Activated CD4-positive, CD25-positive, alpha-beta regulatory T cell (primary cell): ENCODE measurements at places on chromosomes 2 and 18.
A peak's percentile ranks its signal among the peaks of the same experiment; 100 is the strongest.

- no peak for DNase-seq
Observed at GRCh38 chr2:68837861-68838341, 33.3 kb downstream of the BMP10 start.

GRCh38 chr2:54081574-54081973 is 33.8 kb upstream of the ACYP2 start:
- peak; percentile 26 for DNase-seq

GRCh38 chr2:22521620-22522019 is 863.4 kb upstream of the KLHL29 start:
- no peak for DNase-seq

DNA sequence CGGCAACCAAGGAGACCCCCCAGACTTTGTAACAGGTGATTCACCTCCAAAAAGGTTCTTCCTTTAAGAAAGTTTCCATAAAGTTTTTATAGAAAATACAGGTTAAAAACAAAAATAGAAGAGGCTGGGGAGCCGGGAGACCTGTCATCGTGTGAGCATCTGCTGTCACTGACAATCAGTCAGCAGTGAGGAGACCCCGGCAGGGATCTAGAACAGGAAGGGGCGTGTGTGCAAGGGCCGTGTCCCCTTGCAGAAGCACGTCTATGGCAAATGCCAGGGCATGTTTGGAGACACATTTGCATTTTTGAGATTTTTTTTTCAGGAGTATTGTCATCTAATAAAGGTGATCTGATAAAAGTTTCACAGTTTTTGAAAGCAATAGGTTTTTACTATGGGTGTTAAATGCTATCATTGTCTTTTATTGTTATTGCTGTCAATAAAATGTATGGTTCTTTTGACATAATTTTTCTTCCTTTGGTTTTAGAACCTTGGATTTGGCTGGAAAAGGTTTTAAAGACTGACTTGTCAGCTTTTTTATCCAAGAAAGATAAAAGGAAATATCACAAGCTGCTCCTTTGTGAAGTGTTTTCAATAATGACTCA is 52.1 kb downstream of the MTCL1 start:
- no peak for DNase-seq

DNA sequence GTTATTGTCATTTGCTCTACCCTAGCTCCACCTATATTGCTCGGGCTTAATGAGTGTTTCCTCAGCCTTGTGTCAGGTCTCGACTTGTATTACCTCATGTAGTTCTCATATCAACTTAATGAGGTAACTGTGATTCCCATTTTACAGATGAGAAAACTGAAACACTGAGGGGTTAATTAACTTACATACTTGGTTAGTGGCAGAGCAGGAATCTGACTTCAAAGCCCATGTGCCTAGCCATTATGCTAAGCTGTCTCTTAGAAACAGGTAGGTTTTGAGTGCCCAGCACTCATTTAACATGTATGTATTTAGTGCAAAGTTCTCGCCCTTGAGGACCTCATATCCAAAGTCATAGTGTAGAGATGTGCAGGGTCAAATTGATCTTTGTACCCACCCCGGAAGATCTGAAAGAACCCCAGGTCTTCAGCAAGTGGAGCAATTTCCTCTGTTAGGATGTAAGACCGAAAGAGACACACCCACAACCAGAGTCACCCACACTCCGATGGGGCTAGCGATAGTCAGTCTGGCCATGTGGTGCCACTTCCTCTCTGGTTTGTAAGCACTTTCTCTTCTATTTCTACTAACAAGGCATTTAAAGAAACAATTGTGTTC is 121.0 kb upstream of the SLC39A10 start:
- DNase-seq: no peak

- DNase-seq: no peak
Observed at GRCh38 chr18:37408676-37409265, 156.8 kb downstream of the CELF4 start.

DNA sequence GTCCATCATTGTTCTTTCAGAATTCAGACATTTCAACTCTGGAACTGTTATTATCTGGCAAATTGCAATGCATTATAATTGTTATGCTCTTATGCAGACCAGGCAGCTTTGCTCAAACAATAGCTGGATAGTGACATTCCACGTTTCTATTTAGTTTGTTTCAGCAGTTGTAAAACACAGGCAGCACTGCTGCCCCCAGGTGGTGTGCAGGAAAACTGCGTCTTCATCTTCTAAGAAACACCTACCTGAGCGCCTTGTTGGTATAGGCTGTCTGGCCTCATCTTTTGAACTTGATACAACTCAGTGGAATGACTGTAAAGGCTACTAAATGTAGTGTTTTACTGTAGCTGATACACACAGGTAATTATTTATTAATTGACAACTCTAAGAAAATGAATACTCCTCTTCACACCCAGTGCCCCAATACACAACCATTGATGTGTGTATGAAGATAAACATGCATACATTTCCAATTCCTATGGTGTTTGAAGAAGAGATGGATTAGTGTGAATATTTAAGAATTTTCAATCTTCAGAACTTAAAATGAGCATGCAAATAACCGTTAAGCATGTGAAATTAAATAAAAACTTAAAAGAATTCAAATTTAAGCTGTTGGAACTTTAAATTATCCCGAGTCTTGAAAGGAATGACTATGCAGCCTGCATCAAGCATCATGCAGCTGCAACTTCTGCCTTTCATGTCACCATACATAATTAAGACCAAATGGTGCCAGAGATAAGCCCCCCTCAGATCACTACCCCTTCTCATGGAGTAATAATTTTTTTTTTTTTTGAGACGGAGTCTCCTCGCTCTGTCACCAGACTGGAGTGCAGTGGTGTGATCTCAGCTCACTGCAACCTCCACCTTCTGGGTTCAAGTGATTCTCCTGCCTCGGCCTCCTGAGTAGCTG is 85.6 kb downstream of the CD8B2 start:
- no peak for DNase-seq

DNA sequence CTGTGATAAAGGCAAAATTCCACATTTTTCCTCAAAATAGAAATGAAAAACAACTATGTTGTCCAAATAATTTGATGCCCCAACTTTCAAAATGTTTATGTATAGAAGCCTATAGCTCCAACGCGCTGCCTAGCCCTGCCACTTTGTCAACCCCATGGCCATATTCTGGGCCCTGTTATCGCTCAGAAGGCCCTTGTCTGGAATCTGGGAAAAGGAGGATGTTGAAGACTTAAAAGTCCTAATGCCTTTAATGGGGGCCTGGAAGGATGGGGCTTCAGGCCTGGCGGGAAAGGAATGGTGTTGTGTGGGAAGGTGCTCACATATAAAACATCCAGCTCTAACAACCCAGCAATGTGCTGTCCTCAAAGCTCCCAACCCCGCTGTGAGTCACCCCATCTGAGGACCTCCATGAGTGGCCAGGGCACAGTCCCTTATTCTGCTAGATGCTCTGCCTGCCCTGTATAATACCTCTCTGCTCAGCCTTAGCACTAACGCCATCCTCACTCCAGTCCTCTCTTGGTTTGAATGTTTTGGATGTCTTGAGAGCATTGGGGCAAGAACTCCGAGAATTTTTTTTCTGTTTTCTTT is 86.0 kb downstream of the ACSL3 start:
- no peak for DNase-seq

- DNase-seq: no peak
Observed at GRCh38 chr2:47264143-47264542, 109.0 kb upstream of the STPG4 start.

- DNase-seq: no peak
Observed at GRCh38 chr2:232260075-232260474, 118.5 kb upstream of the ALPP start.

- no peak for DNase-seq
Observed at GRCh38 chr2:180846756-180847472, 133.5 kb upstream of the UBE2E3 start.

GRCh38 chr2:160501370-160501769 is 7.8 kb upstream of the RBMS1 start:
- no peak for DNase-seq

DNA sequence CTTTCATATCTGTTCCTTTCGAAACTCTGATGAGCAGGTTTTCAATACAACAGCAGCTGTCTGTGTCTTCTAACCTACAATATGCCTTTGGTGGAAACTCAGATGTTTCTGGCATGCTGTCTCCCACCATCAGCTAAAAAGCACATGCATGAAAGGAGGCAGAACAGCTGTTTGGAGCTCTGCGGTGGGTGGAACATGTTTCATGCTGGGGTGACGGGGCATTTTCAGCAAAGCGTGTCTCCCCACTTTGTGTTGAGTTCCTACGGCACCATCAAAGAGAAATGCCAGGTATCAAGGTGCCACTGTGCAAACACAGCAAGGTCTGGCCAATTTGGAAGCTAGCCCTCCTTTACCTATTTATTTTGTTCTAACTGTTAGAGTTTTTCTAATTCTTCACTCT is 290.1 kb downstream of the CLIP4 start:
- DNase-seq: no peak

DNA sequence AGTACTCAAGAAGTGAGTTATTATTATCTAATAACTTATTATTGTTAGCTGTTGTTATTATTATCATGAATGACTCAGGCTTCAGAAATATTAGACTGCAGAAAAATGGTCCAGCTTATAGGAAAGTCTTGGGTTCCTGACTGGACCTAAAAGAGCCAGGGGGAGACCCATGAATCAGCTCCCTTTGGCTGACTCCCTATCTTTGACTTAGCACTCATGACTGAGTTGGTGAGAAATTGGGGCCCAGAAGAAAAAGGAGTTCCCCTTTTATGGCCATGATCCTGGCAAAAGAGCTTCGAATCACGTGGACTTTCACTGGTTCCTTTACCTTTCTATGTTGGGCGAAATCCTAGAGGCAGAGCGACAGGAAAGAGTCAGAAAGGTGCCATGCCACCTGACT is 145.8 kb downstream of the MYO3B start:
- no peak for DNase-seq

DNA sequence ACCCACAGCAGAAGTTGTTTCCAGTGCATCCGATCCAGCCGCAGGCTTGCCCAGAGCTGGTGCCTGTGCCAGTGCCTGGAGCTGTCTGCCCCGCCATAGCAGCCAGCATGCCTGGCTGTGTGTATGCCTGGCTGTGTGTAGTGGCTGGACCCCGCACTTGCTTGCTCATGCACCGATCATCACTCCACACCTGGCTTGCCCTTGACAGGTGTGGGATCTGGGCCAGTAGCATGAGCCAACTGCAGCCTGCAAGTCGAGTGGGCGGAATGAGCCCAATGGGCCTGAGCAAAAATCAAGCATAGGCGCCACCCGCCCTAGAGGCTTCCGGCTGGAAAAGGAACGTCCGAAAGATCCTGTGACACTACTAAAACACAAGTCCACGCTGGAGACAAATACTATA is 74.5 kb downstream of the EPB41L3 start:
- DNase-seq: no peak

DNA sequence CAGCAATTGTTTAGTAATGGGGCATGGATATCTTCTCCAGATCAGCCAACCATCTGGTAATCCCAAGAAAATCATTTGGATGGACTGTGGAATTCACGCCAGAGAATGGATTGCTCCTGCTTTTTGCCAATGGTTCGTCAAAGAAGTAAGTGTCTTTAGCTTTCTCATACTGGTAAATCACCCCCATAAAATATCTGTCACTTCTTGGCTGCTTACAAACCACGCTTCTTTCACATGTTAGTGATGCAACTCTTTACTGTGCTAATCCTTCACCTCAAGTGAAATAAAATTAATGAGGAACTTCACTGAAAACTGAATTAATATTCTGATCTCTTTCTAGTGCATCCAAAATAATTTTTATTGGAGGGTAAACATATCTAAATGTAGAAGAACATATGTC is 18.9 kb downstream of the CPO start:
- DNase-seq: no peak

DNA sequence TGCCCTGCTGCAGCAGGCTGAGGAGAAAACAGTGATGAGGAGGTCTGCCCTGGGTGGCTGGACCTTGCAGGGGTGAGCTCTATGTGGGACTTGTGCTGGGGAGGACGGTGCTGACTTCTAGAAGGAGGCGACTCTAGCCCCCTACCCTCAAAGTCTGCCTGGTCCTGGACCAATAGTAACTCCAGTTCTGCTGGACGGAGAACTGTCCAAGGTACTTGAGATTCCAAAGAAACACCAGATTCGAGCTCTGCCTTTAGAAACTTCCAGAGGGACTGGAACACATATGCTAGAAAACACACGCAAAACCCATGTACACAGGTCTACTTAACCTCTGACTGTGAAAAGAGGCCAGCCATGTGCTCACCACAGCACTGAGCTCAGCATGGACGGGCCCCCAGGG is 260.6 kb downstream of the TWIST2 start:
- DNase-seq: no peak

GRCh38 chr2:119476301-119477112 is 44.9 kb downstream of the TMEM37 start:
- DNase-seq: no peak

DNA sequence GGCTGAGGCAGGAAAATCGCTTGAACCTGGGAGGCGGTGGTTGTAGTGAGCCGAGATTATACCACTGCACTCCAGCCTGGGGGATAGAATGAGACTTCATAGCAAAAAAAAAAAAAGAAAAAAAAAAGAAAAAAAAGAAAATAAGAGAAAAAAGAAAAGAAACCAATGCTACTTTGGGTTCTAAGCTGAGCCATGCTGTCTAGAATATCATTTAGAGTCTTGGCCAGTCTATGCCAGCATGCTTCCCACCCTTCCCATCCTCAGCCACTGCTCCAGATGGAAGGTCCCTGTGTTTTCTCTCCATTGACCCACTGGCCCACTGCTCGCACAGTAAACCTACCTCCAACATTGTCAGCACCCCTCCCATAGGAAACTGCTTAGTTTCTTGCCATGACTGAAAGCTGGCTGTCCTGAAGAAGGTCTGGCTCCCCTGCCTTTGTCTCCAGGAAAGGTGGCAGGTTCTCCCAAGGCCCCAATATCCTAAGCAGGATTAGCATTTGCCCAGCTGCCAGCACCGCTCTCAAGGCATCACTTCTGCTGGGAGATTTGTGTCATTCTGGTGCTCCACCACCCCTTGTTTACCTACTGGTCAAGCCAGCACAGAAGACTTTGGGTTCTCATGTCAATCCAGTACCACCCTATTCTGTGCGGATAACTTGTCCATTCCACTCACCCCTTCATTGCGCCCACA is 47.3 kb upstream of the PAPOLG start:
- no peak for DNase-seq

DNA sequence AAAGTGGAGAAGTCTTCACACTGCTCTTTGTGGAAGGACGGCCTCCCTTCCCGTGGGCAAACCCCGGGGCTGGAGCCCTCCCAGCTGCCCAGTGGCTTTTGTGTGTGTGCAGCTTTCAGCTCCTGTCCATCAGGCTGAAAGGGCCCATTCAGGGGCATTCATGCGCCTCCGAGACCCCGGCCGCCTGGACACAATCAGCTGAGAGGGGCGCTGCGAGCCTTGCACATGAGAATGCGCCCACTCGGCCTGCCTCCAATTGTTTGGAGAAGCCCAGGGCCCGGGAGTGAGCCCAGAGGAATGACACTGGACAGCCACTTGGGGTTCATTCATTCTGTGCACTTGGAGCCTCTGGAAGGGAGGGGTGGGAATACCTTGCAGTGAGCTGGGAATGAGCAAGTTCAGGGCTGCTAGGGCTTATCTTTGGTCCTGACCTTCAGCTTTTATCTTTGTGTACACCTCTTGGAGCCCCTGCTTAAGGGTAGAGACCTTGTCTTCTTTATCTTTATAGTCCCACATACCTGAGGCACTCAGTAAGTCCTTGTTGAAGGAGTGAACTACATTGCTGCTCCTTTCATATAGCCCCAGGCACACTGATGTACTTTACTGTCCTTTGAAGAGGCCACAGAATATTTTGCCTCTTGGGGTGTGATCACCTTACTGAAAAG is 56.5 kb downstream of the TCF7L1 start:
- no peak for DNase-seq

GRCh38 chr2:168035458-168035857 is 211.9 kb downstream of the STK39 start:
- no peak for DNase-seq

GRCh38 chr2:72001937-72002690 is 145.5 kb downstream of the CYP26B1 start:
- no peak for DNase-seq
